CD4-positive, alpha-beta T cell treated with Interleukin-2 at 100 ng/mL for 4 hours (primary cell): ENCODE measurements at places on chromosomes 4 and X.

DNA sequence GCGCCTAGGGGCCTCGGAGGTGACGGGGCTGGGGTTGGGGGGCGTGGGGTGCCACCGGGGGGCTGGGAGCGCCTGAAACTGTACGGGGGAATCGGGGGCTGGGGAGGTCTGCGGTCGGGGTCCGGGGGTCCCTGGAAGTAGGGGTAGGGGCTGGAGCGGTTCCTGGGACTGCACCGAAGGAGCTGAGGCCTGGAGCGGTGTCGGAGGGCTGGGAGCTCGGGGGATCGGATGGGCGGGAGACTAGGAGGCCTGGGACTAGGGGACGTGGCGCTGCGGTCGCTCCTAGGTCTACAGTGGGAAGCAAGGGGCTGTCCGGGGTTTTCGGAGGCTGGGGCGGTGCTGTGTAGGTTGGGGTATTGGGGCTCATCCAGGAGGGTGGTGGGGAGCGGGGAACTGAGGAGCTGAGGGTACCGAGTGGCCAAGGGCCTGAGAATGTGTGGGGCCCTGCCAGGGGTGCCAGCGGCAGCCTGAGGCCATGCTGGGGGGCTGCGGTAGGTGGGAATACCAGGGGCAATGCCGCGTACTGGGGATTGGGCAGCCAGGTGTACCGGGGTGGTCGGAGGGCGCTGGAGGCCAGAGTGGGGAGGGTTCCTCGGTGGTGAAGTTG is 562 bp downstream of the AKAP17A start:
- DNase-seq = no peak

DNA sequence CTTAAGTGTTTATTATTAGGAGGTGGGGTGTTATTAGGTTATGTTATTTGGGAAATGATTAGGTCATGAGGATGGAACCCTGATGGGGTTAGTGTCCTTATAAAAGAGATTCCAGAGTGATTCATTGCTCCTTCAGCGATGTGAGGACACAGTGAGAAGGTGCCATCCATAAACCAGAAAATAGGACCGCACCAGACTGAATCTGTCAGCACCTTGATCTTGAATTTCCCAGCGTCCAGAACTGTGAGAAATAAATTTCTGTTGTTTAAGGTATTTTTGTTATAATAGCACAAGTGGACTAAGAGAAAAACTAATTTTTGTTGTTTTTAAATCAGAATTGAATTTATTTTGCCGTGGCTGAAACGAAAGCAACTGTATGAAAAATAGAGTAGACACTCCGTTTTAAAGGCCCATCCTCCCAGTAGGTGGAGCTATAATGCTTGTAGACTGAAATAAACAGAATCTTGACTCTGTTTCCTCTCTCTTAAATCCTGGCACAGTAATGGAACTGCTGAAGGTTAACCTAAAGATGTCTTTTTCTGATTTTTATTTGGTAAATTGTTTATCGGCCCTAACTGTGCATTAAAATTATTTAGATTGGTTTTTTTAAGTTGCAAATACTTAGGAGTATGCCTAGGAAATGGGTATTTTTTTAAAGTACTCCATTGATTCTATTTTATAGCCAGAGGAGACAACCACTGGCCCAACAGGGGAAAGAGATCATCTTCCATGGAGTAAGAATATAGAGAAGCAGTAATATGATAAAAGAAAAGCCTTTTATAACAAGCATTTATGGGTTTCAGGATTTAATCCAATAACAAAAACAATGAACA is 133.2 kb upstream of the ADAMTS3 start:
- DNase-seq = peak; percentile 38

DNA sequence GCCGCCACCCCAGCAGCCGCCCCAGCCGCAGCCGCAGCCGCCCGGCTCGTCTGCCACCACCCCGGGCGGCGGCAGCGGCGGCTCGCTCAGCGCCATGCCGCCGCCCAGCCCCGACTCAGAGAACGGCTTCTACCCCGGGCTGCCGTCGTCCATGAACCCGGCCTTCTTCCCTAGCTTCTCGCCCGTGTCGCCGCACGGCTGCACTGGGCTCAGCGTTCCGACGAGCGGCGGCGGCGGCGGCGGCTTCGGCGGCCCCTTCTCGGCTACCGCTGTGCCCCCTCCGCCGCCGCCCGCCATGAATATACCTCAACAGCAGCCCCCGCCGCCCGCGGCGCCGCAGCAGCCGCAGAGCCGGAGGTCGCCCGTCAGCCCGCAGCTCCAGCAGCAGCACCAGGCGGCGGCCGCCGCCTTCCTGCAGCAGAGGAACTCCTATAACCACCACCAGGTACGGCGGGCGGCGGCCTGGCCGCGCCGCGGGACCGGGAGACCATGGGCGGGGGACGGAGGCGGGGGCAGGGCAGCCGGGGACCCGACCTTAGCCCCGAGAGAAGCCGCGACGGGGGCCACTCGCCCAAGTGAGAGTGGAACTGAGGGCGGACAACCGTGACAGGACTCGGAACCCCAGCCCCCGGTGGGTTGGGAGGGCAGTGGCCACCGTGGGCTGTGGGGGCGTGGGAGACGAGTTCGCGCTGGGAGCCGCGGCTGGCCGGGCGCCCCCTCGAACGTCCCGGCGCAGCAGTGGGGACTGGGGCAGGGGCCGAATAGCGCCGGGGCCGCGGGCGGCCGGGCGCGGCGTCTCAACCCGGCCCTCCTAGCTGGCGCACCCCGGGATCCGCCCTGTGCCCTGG is 1.8 kb downstream of the CPEB2 start:
- DNase-seq = peak; percentile 41

DNA sequence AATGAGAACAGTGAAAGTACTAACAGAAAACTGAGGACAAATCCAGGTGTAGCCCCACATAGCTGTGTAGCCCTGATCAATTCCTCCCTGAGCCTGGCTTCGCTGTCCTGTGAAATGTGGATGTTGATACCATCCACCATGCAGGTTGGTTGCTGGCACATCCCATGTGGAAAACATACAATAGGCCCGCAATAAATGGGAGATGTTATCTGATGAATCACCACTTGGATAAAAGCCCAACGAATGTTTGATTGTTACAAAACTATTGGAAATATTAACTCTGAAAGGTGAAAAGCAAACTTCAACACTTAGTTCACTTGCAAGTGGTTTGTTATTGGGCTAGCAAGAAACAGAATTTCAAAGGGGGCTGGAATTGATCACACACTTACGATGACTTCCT is 186.3 kb upstream of the FTHL17 start:
- no peak for DNase-seq

GRCh38 chr4:100177855-100178254 is 12.4 kb downstream of the DDIT4L start:
- no peak for DNase-seq

DNA sequence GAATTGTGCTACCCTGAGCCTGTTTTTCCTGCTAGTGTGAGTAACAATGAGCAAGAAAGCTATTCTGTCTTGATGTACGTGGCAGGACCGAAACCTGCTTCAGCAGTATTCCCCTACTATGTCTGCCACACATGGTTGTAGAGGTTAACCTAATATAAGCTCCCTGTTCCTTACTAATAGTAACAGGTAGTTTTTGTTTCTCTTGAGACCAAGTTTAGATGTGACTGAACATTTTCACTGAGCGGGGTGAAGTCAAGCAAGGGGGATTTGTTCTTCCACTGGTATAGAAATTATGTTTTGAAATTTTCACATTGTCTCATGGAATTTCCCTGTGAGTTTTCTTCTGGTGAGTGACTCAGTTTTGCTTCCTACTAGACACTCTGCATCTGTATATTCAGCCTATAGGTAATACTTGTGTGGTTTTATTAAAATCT is 37.3 kb downstream of the RRAGB start:
- no peak for DNase-seq

- no peak for DNase-seq
These were observed 68.0 kb downstream of the ACOX3 start for GRCh38 chr4:8372506-8372905.

DNA sequence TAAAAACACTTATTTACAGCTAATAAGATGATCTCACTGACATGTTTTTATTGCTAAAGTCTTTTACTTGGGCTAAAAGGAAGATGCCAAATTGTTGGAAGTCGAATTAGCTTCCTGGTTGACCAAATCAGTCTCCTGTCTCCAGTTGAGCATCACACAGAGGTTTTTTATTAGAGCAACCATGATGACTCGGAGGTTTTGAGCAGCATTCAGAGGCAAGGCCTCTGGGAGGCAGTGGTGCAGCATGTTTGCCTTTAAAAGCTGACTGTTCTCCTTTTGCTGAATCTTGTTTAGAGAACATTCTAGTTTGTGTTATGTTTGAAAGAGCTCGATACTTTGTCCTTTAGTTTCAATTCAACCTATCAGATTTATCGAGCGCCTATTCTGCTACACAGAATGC is 2.1 kb downstream of the UCHL1 start:
- no peak for DNase-seq

- peak; percentile 1 for DNase-seq
These were observed 21.7 kb upstream of the ATXN3L start for GRCh38 chrX:13341491-13342101.

DNA sequence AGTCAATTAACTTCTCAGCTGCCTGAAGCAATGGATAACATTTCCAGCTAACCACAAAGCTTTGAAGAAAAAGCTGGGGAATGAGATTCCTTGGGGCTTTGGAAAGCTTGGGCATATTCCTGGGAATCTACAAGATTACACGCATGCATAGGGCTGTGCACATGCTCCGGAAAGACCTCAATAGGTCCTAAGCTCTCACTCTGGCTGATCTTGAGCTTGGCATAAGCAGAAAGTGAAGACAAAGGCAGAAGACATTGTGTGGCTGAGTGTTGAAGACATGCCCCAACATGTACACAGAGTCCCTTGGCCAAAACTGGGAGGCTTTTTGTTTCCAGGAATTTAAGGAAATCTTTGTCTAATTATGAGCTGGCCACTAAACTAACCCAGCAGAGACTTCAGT is 31.2 kb downstream of the ATG4A start:
- DNase-seq = no peak

GRCh38 chr4:182918791-182919302 is 1.7 kb upstream of the DCTD start:
- DNase-seq = peak; percentile 60

DNA sequence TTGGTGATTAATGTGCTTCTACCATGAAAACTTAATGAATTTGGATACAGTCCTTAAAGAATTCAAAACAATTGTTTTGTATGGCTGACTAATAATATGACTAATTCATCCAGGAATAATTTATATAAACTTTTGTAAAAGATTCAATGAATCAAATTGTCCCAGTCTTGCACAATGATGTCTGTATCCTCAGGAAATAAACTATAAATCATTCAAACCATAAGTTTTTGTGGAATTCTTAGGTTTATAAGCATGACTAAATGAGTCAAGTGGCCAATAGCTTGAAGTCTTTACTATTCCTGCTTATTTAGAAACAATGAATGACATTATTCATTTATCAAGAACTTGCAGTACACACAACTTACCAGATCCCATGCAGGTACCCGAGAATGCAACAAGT is 935.0 kb upstream of the INTU start:
- no peak for DNase-seq

DNA sequence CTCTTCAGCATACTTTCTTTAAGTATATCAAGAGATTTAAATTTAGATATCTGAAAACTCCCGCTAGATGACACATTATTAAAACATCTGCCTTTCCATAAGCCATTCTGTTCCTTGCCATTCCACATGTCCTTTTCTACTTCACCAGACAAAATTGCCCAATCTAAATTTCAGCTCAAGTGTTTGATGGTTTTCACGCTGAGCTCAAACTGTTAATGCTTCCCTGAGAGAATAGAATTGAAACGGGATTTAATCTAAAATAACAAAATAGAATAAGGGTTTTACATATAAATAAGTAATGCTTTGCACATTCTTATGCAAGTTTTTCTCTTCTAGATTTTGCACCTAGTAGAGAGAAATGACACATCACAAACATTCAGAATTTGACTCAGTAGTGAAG is 764.5 kb upstream of the TENM3 start:
- DNase-seq = no peak

- no peak for DNase-seq
These were observed 76.0 kb downstream of the TMEM131L start for GRCh38 chr4:153542131-153542530.

GRCh38 chr4:112411781-112412550 is 104.0 kb downstream of the NEUROG2 start:
- DNase-seq = no peak

DNA sequence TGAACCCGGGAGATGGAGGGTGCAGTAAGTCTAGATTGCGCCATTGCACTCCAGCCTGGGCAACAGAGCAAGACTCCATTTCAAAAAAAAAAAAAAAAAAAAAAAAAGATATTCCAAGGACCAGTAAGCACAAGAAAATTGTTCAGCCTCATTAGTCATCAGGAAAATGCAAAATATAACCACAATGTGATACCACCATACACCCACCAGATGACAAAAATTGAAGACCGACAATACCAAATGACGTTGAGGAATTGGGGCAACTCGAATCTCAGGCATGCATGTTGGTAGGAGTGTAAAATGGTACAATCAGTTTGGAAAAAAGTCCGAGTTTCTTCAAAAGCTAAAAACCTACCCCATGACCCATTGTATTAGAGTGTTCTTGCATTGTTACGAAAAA is 130.2 kb upstream of the FAM9B start:
- DNase-seq = no peak

DNA sequence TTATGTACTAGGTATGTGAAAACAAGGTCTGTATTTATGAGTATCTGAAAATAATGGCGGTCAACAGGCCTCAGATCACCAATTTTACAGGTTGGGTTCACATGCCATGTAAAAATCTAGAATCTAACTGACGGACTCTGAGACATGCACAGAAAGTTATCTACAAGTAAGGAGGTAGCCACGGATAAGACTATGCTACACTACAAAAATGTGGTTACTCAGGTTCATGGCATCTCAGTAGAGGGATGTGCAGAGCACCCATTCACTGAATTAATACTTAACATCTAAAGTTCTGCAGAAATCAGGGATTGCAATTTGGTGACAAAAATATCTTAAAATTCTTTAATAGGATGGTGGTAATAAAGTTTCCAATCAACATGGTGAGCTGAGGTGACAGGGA is 155.9 kb downstream of the APBB2 start:
- DNase-seq = no peak

- DNase-seq = no peak
These were observed 44.6 kb upstream of the TEX13A start for GRCh38 chrX:105265093-105265492.

- no peak for DNase-seq
These were observed 191.3 kb downstream of the KCNIP4 start for GRCh38 chr4:21757248-21757647.

- DNase-seq = peak; percentile 83
These were observed 21.8 kb upstream of the CSF2RA start for GRCh38 chrX:1246816-1247215.

DNA sequence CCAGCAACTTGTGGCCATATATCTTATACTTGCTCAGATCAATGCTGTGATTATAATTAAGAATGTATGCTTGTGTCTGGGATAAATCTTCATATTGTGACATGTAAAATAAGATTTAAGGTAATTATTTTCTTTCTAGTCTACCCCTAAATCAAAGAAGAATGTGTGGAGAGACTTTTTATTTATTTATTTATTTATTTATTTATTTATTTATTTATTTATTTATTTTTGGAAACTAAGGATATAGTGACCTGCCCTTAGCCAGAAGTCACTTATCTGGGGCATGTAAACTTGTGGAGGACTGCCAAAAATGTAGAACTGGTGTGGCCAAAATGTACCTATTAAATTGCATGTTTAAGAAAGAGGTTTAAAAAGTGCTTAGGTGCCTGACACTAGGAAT is 144.3 kb downstream of the BEND2 start:
- DNase-seq = no peak

- no peak for DNase-seq
These were observed 144.9 kb downstream of the PCDH19 start for GRCh38 chrX:100265179-100265578.
